NCI-H226 (cell line): ENCODE measurements at places on chromosomes 11 and 22.

DNA sequence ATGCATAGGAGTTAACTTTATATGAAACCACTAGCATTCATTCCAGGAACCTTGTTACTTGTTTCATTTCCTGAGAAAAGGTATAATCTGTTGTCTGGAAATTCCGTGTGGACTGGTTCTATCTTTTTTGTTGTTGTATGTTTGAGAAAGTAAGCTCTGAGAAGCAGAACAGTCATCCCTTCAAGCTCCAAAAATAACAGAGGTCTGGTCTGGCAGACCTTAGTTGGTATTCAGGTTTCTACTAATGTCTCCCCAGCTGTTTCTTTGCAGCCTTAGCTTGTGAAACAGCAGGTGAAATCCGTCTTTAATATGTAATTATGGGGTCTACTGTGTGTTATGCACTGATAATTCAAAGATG lies 2.4 kb downstream of the RNF121 start:
- DNase-seq: no peak

DNA sequence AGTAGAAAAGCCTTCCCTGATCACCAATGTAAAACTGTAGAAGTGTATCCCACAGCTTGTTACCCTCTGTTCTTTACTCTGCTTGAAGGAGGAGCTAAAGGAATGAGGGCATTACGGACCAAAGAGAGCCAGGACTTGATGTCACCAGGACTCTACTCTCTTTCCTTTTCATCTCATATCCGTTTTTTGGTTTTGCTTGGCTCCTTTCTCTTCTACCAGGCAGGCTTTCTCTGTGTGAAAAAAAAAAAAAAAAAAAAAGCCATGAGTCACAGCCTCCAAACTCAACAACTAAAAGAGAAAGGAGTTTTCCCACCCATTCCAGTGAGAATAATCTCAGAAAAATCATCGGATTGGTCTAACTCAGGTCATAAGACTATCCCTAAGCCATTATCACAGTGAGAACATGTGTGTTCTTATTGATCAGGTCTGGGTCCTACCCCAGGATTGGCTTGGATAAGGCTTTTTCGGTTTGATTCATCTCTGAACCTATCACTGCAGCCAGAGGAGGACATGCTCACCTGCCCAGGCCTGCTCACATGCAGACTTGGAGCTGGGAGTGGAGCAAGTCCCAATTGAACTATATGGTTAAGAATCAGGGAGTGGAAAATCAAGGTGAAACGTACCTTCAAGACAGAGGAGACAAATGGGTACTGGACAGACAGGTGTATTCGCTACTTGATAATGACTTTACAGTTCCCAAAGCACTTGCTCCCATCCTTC lies 19.4 kb upstream of the LRRC55 start:
- no peak for DNase-seq

DNA sequence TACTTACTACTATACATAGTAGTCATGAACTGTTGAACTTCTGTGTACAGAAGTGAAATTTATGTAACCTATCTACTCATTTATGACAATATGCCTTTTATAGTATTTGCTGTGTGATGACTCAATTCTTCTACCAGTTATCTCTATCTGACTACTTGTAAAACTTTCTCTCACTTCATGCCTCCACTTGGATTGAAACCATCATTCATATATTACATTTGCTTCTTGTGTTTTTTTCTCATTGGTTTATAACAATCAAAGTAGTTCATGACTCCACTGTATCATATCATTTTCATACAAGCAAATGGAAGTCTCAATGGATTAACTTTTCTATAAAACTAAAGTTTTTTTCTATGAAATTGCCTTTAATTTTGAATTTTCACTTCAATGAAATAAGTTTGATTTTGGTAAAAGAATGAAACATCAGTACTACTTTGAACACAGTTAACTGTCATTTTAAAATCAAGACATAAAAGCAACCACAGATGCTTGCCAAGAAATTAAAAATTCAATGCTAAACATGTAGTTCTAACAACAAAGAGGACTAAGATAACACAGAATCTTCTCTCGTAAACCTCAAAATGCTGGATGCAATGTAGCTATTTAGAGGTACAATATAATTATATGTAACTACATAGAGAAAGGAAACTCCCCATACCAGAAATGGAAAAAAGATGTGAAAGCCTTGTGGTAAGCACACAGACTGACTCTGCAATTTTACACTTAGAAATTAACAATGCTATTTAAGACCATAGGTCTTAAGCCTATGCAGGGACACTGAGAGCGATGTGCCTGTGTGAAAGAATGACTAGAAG lies 27.6 kb upstream of the EXPH5 start:
- peak; percentile 43 for DNase-seq

DNA sequence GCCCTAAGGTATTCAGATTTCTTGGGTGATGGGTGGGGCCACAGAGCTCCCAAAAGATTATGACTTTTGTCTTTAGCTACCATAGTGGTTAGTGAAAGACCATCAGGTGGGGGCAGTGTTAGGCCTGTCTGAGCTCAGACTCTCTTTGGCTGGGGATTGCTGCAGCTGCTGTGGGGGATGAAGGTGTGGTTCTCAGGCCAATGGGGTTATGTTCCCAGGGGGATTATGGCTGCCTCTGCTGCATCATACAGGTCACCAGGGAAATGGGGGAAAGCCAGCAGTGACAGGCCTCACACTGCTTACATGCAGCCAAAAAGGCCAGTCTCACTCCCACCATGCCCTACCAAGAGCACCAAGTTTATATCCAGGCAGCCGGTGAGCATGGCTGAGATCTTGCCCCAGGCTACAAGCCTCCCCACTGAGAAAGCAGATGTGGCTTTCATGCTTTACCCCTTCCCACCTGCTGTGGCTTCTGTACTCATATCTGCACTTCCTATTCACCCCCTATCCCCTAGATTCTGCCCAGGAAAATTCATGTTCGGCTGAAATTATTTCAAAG lies 24.8 kb downstream of the CNTF start:
- DNase-seq: no peak

DNA sequence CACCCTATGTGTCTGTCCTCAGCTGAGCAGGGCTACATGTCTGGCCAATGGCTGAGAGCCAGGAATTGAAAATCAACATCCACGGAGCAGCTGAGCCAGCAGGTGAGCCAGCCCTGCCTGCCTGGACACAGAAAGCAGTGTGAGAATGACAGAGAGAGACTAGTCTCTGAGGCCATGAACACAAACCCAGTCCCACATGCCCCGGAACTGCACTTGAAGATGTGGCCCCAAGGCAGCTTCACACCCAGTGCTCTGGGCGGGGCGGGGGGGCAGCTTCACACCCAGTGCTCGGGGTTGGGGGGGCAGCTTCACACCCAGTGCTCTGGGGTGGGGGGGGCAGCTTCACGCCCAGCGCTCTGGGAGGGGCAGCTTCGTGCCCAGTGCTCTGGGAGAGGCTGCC lies 37.6 kb downstream of the TRMU start:
- DNase-seq: no peak

DNA sequence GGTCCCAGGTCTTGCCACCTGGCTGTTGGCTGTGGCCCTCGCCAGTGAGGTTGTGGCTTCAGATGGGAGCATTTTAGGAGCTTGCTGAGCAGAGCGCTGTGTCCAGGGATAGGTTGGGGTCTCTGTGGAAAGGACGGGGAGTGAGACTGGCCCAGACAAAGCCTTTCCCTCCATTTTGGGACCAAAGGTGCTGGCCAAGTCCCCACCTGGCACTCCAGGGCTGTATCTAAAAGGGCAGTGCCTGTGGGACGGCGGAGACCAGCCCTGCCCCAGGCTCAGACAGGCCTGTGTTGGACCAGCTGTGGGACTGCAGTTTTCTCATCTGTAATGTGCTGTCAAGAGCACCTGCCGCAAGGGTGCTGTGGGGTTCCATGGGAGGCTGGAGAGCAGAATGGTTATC lies 5.0 kb upstream of the KCTD17 start:
- DNase-seq: no peak

DNA sequence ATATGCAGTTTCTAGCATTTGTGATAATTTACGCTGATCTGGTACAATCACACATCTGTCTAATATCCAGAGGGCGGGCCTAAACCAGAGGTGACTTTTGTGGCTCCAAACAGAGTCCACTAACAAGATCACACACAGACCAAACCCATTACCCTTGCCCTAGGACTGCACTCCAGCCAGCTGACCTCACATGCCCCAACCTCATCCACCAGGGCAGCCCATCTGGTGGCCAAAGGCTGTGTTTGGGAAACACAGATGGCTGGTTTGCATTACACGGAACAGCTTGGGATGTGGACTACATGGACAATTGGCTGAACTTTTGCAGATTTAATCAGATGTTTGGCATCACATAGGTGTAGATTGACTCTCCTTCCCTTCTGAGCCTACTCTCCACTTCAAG lies 228.2 kb downstream of the GRIK4 start:
- no peak for DNase-seq

- DNase-seq: no peak
Observed at GRCh38 chr11:44625759-44626523, 60.5 kb downstream of the CD82 start.

- no peak for DNase-seq
Observed at GRCh38 chr11:59759900-59760299, 4.7 kb downstream of the STX3 start.

GRCh38 chr11:16000065-16000464 lies 356.3 kb downstream of the SOX6 start:
- DNase-seq: peak; percentile 68

DNA sequence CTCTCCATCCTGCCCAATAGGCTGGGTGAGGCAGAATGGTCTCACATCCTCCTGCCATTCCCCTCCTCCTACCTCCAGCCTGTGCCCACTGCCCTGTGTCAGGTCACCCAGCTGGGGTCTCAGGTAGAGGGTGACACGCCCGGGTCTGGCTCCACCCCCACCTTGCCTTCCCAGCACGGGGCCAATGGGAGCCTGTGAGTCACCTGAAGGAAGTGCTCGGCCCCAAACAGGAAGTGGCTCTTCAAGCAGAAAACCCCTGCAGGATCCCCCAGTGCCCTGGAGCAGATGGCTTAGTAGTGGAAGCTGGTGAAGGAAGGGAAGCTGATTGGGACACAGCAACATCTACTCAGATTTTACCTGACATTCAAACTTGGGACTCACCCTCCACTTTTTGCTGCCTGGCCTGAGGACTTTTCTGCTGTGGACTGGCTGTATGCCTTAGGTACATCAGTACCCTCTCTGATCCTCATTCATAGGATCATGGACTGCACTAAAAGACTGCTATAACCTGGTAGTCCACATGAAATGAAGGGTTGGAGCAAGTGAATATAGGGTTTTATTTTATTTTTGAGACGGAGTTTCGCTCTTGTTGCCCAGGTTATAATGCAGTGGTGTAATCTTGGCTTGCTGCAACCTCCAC lies 33.4 kb downstream of the GDPD5 start:
- DNase-seq: peak; percentile 56

- no peak for DNase-seq
Observed at GRCh38 chr11:112596324-112596723, 335.7 kb upstream of the PLET1 start.

- peak; percentile 68 for DNase-seq
Observed at GRCh38 chr11:73907191-73907590, 30.4 kb downstream of the PAAF1 start.

- DNase-seq: no peak
Observed at GRCh38 chr11:131136486-131136885, 220.2 kb upstream of the SNX19 start.

DNA sequence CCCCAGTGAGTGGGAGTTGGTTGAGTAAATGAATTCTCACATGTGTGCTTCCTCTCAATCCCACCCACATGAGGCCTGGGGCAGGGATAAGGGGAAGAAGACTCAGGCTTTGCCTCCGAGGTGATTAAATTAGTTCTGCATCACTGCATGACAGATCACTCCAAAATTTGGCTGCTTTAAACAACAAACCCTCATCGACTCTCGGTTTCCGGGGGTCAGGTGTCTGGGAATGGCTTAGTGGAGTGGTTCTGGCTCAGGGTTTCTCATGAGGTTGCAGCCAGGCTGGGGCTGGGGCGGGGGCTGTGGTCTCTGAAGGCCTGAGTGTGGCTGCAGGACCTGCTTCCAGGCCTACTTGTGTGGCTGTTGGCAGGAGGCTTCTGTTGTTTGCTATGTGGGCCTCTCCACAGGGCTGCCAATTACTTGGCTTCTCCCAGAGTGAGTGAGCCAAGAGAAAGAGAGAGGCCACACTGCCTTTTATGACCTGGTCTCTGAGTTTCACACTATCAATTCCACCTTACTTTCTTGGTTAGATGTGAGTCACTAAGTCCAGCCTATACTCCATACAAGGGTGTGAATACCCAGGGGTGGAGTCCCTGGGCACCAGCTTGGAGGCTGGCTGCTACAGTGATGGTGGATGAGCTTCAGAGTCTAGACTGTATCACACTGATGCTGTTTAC lies 15.9 kb downstream of the MOGAT2 start:
- DNase-seq: no peak

GRCh38 chr11:3101921-3102640 lies 44.9 kb upstream of the CARS1 start:
- no peak for DNase-seq

DNA sequence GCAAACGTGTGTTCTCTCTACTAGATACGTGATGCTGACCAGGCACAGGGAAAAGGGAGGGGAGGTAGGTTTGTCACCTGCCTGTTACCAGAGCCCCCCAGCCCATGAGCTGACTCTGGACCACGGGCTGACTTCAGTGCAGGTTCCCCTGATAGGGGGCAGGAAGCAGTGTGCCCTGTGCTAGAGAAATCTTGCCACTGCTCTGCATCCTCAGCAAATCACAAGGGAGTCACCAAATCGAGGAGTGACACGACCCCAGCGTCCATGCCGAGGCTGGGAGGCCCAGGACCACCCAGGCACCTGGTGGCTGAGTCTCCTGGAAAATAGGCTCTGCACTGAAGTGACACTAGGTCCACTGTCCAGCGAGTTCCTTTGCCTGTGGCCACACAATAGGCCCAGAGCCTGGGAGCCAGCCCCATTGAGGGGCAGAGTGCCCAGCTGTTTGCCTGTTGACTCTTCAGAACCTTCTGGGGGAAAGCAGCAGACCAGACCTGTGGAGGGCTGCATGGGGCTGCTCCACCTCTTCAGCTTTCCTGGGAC lies 99.3 kb downstream of the CTTN start:
- DNase-seq: no peak

DNA sequence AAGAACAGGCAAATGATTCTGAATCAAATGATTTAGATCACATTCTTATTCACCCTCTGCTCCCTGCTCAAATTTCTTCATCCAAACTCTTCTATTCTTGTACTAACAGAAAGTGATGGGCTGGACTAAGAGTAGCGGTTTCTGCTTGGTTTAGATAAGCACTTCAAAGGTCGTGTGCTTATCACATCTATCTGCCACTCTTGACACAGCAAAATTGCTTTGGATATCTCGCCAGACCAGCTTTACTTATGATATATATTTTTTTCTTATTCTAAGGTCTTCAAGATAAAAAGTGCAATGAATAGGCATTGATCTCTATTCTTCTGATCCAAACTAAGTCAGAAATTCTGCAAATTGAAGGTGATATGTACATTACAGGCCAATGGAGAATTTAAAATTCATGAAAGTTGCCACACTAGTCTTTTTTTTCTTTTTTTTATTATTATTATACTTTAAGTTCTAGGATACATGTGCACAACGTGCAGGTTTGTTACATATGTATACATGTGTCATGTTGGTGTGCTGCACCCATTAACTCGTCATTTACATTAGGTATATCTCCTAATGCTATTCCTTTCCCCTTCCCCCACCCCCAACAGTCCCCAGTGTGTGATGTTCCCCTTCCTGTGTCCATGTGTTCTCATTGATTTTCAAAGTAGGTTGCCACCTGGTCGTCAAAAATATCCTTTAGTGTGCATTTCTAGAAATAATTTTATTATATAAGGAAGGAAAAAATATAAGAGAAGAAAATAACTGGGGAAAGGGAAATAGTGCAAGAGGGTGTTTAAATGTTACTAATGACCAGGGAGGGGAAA lies 1941.0 kb upstream of the RAG2 start:
- no peak for DNase-seq
